ENCODE measurements at places on chromosomes 7 and 10.

DNA sequence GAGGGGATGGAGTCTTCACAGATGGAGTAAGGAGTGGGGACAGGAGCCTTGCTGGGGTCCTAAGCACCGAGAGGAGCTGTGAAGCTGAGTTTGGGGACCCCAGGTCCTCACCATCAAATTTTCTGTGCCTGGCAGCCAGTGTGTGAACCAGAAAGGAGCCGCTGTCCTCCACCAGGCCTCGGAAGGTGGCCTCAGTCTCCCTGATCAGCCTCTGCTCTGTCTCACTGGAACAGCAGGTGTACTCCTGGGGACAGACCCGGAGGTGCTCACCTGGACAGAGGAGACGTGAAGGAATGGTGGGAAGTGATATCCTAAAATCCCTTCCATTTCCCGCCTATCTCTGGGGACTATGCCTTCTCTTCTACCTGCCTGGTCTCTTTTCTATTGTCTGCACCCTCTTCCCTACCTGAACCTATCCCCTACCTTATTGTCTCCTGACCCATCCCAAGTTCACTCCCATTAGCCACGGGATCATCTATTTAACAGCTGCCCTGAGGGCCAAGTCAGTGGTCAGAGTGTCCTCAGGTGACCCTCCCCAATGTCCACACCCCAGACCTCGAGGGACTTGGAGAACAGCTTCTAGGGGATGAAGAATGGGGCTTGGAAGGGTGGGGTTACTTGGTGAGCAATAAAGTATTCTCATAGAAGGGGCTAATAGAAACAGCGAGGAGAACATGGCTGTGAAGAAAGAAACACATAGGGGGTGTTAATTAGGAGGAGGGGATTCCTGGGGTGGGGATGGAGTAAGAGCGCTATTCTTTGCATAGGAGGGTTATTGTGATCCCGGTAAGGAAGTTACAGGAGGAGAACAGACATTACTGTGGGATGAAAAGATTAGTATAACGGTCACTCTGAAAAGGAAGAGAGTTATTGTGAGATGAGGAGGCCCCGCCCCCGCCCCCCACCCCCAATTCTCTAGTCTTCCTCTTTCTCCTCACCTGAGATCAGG is 811 bp downstream of the GPC2 start:
- no peak for DNase-seq

DNA sequence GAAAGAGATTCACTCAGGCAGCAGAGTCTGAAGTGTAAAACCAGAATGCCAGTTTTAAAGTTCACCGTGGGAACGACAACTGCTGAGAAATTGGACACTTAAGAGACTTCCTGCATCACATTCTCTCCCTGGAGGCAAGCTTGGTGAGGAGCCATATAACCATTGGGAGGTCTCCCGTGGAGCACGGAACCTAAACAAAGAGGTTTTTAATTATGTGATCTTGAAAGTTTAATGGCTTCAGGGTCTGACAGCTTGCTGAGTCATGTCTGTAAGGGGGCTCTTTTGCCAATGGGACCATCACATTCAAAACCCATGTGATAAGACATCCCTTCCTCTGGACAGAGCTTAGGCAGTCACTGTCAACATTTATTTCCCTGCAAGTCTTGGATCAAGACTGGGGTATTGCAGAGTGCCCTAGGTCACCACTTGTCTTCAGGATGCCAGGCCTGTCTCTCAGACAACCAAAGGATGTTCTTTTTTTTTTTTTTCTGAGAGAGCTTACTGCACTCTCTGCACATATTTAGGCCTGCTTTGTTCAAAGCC is 674.4 kb downstream of the TYW1 start:
- DNase-seq = no peak

DNA sequence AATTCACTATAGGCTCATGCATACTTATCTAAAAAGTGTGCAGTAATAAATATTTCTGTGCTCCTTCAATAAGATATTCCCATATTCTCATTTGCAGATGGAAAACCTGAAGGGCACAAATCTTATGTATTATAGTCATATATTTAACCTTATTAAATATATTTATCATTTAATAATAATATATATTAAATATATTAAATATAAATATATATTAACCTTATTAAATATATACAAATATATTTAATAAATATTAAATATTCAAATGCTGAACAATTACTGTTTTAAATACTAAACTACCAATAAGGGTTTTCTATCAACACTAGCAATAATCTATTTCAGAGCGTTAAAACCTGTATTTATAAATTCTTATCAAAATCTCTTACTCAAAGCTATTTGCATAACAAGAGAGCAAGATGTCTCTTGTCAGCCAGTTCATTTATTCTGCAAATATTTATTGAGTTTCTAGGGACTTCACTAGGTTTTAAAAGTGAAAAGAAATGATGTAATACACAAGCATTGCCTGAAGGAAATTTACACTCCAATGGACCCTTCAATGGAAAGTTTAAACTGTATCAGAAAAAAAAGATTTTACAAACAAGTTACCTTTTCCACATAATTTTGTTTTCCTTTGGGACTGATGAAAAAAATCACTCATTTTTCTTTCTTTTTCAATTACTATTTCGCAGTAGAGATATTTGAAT is 159.2 kb downstream of the AGMO start:
- no peak for DNase-seq

DNA sequence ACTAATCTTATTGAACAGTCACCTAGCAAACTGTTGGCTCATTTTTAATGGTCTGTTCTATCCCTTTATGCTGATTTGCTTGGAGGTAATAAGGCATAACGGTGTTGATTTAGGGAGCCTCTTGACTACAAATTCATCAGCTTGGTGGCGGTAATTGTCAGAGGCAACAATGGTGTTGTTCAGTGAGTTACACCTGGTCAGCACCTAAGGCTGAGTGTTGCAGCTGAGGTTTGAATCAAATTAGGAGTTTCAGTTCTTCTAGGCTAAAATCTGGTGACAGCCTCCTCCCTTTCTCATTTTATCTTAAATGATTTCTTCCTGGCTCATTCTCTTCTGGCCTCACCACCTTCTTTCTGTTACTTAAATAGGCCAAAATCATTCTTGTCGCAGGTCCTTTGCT is 42.3 kb upstream of the SP8 start:
- DNase-seq = no peak

GRCh38 chr7:100489121-100489520 is 5.4 kb downstream of the NYAP1 start:
- DNase-seq = no peak

DNA sequence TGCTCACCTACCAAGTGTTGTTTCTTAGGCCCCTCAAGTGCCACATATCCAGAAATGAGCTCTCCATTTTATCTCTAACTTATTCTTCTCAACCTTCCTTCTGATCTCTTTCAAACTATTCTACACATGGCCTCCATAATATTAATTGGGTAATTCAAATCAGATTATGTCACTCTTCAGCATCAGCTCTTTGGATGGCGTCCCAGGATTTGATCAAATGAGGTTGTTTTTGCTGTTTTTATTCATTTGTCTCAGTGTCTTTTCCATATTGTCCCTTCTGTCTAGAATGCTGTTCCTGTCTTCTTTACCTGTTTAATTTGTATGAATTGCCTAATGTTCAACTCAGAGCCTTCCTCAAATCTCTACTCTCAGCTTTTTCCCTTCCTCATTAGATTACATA is 234.6 kb upstream of the CXCL12 start:
- no peak for DNase-seq
